ENCODE measurements at places on chromosomes 3 and 15.
A peak's percentile ranks its signal among the peaks of the same experiment; 100 is the strongest.

GRCh38 chr15:86623236-86623635 is 543.6 kb downstream of the AGBL1 start:
- no peak for DNase-seq

GRCh38 chr3:435161-435560 is 238.6 kb downstream of the CHL1 start:
- DNase-seq = no peak

DNA sequence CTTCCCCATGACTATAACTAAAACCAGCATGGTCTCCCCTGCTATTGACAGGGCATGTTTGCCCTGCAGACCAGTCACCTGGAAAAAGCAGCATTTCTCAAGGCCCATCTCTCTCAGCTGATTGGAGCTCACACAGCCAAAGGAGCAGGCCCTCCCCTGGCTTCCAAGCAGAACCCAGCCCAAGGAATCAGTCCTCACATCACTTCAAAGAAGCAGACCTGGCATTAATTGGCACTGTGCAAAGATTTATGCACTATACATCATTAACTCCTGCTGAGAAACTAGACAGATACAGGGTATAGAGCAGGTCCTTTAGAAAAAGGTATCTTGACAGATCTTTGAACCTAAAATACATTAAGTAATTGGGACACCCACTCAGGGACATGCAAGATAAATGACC is 323.8 kb upstream of the PPP2R3A start:
- no peak for DNase-seq

GRCh38 chr15:88704791-88705768 is 66.3 kb downstream of the ISG20 start:
- DNase-seq = no peak

GRCh38 chr3:112654492-112654891 is 13.5 kb upstream of the CCDC80 start:
- no peak for DNase-seq

- no peak for DNase-seq
Observed at GRCh38 chr15:41895491-41895890, 1.6 kb upstream of the SPTBN5 start.

DNA sequence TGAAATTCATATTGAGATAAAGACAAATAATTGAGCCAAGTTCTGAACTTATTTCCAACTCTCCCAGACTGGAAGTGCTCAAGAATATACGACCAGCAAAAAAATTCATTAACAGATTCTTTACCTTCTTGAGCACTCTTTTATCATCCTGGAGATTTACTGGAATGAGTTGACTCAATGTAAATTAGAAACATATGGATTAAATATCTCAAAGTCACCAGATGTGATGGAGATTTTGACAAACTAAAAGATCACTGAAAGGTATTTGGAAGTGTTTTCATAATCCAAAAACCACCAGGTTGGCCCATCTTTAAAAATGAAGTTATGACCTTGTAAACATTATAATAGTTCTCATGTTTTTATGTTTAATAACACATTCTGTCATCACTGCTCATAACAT is 433.2 kb upstream of the RASGRP1 start:
- no peak for DNase-seq

DNA sequence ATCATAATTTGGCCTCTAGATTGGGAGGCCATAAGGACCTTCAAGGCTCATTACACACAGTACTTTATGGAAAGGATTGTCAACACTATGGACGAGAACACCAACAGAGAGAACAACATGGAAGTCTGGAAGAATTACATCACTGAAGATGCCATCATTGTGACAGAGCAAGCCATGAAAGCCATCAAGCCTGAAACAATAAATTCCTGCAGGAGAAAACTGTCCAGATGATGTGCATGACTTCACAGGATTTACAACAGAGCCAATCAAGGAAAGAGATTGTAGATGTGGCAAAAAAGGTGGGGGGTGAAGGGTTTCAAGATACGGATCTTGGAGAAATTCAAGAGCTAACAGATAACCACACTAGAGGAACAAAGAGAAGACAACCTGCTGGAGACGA is 15.9 kb downstream of the IL17RB start:
- DNase-seq = no peak

DNA sequence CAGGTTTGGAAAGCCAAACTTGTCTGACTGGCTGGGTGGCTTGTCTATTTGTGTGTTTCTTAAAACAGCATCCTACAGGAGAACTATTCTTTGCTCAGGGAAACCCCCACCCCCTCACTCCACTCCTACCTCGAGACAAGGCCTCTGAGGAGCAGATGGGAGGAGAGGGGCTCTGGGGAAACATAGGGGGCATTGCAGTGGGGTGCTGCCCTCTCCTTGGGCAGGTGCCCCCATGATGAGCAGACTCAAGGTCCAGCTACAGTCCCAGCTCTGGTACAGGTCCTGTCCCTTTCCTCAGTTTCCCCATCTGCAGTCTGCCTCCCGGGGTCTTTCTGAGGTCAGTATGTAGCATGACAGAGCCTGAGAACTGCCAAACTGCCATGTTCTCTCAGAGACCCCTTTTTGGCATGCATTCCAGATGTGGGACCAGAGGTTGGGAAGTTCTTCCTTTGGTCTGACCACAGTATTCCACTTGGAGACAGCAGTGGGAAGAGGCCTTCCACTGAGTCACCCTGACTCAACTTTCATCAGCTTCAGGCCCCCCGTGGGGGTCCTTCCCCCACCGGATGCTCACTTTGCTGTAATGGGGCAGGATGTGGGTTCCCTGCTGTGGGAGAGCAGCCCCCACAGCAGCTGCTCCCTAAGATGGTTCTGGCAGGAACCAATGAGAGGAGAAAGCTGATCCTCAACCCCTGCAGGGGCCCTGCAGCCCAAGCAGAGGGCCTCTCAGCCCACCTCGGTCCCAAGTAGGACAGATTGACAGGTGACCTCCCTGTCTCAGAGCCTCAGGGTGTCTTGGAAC is 32.3 kb upstream of the CYP11A1 start:
- DNase-seq = peak; percentile 40

- no peak for DNase-seq
Observed at GRCh38 chr15:81338170-81339007, 14.4 kb upstream of the STARD5 start.

DNA sequence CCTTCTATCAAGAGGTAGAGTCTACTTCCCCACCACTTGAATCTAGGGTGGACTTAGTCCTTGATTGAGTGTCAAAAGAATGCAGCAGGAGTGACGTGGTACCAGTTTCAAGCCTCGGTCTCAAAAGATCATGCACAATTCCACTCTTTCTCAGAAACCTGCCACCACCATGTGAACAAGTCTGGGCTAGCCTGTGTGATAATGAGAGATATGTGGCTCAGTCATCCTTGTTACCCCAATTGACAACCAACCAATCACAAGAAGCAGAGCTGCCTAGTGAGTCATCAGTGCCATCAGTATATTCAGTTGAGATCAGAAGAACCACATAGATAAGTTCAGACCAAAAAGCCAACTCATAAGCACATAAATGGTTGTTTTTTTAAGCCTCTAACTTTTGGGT is 374.5 kb downstream of the IL20RB start:
- DNase-seq = no peak

- no peak for DNase-seq
Observed at GRCh38 chr3:36211652-36211999, 168.7 kb upstream of the STAC start.

- no peak for DNase-seq
Observed at GRCh38 chr3:23312866-23313265, 109.7 kb downstream of the UBE2E2 start.

GRCh38 chr3:79200456-79200855 is 567.3 kb downstream of the ROBO1 start:
- no peak for DNase-seq

DNA sequence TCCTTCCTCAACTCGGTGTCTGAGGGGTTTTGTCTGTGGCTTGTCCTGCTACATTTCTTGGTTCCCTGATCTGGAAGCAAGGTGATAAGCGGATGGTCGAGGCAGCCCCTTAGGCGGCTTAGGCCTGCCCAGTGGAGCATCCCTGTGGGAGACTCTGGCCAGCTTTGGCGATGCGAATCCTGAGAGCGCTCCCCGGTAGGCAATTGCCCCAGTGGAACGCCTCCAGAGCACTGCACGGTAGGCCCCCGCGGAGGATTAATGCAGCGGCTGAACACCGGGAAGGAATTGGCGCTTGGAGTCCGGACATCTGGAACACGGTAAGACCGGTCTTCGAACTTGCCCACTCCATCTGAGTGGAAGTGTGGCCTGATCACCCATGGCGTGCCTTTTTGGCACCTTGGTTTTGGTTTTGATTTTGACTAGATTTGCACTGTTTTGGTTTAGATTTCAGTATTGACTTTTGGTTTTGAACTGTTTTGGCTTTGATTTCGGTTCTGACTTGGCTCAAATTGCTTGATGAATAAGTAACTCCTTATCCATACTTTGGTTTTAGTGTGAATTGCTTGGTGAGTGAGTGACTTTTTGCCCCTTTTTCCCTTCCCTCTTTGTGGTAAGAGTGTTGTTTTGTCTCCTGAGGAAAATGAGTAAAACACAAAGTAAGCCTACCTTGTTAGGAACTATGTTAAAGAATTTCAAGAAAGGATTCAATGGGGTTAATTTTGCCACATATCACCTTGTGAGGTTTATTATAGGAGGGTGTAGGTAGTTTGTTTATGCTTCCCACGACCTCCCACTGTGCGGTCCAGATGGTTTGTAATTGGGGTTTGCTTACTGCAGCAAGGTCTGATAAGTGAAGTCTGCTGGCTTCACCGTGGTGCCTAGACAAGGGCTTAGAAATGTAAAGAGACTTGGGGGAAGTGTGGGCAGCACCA is 27.1 kb upstream of the GPR156 start:
- no peak for DNase-seq

GRCh38 chr15:81411051-81411450 is 37.0 kb upstream of the TMC3 start:
- DNase-seq = no peak

- no peak for DNase-seq
Observed at GRCh38 chr3:122760453-122761271, 33.0 kb downstream of the HSPBAP1 start.

GRCh38 chr3:167246252-167246651 is 133.8 kb downstream of the ZBBX start:
- no peak for DNase-seq

DNA sequence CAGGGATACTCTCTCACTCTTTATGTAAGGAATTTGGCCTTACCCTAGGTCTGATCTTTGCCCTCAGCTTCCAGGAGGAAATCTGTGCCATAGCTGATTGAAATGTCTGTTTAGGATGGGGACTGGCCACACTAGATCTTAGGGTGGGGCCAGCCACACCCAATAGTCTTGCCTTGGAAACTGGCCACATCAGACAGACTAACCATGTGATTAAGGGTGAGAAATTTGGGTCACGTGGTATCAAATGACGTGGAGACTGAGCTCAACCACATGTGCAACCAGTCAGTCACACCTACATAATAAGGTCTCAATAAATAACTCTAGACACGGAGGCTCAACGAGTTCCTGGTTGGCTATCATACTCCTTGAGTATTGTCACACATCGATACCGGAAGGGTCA is 113.5 kb downstream of the CNTN3 start:
- DNase-seq = no peak

DNA sequence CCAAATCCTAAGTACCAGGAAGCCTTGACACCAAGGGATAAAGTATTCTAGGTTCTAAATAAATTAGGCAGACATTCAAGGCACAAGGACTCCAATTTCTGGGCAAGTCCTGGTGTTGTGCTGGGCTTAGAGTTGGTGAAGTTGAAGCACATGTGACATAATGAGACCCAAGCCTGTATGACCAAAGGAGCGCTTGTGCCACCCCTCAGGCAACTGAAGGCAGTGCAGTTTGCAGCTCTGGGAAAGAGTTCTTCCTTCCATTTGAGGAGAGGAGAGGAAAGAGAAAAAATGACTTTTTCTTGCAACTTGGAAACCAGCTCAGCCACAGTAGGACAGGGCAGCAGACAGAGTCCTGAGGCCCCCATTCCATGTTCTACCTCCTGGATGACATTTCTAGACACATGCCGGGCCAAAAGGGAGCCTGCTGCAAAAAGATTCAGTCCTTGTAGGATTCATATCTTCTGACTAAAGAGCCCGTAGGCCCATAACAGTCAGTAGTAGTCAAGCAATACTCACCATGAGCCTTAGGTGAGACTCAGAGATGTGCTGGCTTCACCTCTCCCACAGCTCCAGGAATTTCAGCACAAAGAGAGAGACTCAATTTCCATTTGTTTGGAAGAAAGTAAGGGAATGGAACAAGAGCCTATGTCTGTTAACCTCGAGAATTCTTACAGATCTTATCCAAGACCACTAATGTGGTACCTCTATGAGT is 588.8 kb upstream of the BCHE start:
- no peak for DNase-seq

GRCh38 chr15:97903971-97904572 is 56.4 kb upstream of the ARRDC4 start:
- DNase-seq = no peak

DNA sequence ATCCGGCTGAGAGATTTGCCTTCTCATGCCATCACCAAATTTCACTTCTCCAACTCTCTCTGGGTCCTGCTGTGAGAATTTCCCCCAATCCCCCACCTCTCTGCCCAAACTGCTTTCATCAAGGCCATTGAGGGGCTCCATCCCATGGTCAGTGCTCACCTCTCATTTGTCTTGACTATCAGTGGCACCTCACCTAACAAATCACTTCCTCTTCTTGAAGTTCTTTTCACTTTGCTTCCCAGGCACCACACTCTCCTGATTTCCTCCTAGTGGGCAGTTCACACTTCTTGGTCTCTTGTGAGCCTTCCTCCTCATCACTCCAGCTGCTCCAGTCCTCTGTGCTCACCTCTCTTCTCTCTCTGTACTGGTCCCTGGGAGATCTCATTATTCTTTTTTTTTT is 169.6 kb downstream of the OPA1 start:
- no peak for DNase-seq

DNA sequence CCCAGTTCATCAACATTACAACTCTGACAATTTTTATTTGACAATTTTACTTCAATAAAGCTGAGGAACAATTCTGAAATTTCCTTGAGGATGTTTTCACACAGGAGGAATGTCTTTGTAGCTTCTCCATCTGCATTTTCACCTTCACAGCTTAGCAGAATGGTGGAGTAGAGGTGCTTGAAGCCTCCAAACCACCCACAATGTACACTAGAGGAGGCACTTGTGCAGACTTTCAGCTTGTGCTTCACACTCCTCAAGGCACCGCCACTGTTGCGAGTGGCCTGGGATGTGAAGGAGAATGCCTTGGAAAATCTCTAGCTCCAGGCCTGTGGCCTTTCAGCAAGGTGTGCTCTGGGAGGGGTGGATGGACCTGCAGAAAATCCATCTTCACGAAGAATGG is 181.9 kb downstream of the EPHB1 start:
- no peak for DNase-seq

DNA sequence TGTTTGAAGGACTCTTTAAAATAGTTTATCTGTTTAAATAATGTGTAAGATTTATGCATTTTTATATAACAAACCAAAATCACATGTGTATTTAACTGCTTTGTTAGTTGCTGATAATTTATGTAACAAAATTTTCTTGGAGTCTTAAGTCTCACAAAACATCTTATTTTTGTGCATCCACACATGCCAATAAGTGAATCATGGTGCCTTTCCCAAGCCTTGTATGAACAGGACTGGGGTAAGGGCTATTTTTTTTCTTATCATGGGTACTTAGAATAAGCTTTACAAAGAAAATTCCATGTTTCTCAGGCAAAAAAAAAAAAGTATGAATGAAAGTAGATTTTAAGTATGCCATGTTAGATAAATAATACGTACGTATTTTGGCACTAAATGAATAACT is 132.9 kb upstream of the LRRFIP2 start:
- DNase-seq = no peak
